Stimulated activated CD8-positive, alpha-beta memory T cell treated with anti-CD3 and anti-CD28 coated beads, Interleukin-15, amount 100 ng/mL, for 1 hour (primary cell): ENCODE measurements at places on chromosomes 5 and 9.

GRCh38 chr9:17222932-17223331, 88.1 kb downstream of the CNTLN start:
- DNase-seq, result no peak

GRCh38 chr9:22112870-22113821, 104.0 kb upstream of the CDKN2B start:
- no peak for DNase-seq

GRCh38 chr9:94677929-94678328, 38.6 kb upstream of the FBP1 start:
- DNase-seq, result no peak

- no peak for DNase-seq
Observed at GRCh38 chr9:109477258-109478050, 20.7 kb downstream of the PTPN3 start.

GRCh38 chr9:16817514-16817913, 53.0 kb downstream of the BNC2 start:
- no peak for DNase-seq

DNA sequence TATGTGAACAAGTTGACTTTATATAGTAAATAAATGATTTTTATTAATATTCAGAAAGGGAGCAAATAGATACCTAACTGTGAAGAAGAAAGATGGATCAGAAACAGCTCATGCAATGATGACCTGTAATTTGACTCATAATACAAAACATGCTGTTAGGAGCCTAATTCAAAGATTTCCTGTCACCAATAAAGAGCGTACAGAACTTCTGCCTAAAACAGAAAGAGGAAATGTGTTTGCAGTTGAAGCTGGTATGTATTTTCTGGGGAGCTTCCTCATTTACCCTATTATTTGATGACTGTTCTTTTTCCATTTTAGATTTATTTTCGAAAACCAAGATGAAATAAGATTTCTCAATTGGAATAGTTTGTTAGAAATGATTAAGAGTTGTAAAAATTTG, 11.4 kb downstream of the YTHDC2 start:
- DNase-seq, result no peak

DNA sequence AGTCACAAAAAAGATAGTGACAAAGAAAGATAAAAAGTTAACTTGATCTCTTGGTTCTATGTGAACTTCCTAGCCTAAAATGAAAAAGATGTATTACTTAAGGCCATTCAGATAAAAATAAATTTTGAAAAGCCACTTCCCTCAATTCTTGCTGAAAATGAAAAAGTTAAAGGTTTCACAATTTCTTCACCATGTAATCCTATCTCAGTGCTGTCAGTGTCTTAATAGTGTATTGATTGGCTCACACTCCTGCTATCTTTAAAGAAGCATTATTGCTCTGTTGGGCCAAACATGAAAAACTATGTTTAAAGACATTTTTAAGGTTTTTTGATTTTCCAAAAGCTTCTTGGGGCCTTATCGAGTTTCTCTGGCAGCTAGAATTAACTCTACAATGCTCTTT, 18.1 kb upstream of the EGFLAM start:
- no peak for DNase-seq

GRCh38 chr9:96453625-96454024, 3.7 kb downstream of the HABP4 start:
- DNase-seq, result no peak

- DNase-seq, result no peak
Observed at GRCh38 chr9:28443461-28443860, 870.2 kb upstream of the C9orf72 start.

DNA sequence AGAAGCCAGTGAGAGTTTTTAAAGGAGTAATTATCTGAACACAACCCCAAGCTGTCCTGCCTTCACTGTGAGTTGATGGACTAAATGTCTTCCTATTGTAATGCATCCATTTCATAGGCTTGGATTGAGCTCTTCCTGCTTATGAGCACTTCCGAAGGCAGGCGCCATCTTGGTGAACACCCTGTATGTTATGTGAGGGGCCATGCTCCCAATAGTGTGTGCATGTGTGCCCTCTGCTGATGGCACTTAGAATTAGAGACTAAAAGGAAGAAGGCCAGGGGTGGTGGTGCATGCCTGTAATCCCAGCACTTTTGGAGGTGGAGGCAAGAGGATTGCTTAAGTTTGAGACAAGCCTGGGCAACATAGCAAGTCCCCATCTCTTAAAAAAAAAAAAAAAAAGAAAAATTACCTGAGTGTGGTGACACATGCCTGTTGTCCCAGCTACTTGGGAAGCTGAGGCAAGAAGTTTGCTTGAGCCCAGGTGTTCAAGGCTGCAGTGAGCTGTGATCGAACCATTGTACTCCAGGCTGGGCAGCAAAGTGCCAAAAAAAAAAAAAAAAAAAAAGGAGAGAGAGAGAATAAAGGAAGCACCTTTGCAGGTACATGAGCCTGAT, 65.0 kb downstream of the C9orf152 start:
- DNase-seq, result no peak

- DNase-seq, result no peak
Observed at GRCh38 chr5:104431981-104432380, 869.4 kb upstream of the NUDT12 start.

DNA sequence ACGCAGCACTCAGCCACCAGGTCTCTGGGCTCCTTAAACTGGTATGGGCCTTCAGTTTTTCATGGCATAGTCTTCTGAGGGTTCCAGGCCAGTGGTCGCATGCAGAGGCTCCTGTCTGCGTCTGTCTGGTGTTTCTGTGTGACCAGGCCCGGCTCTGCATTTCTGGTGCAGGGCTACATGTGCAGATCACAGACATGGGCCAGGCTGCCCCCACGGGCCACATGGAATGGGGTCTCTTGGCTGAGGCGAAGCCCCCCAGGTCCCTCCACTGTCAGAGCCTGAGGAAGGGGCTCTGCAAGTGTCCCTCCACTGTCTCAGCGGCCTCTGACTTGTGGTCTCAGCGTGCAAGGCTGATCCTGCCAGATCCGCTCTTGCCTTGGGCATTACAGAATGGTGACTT, 15.6 kb upstream of the CARD19 start:
- no peak for DNase-seq

- no peak for DNase-seq
Observed at GRCh38 chr5:116482394-116482793, 92.2 kb downstream of the SEMA6A start.
